SK-N-DZ (cell line): ENCODE measurements at places on chromosomes 16 and 17.

GRCh38 chr16:717450-718245 is 2.7 kb downstream of the METRN start:
- no peak for DNase-seq

GRCh38 chr17:882827-883585 is 96.6 kb downstream of the NXN start:
- DNase-seq = peak; percentile 58

- DNase-seq = no peak
Measured at GRCh38 chr17:48441231-48441711, 11.3 kb upstream of the SKAP1 start.

GRCh38 chr17:82962163-82962720 is 117.2 kb upstream of the METRNL start:
- no peak for DNase-seq

GRCh38 chr17:77441940-77442339 is 301.2 kb downstream of the SEC14L1 start:
- no peak for DNase-seq

DNA sequence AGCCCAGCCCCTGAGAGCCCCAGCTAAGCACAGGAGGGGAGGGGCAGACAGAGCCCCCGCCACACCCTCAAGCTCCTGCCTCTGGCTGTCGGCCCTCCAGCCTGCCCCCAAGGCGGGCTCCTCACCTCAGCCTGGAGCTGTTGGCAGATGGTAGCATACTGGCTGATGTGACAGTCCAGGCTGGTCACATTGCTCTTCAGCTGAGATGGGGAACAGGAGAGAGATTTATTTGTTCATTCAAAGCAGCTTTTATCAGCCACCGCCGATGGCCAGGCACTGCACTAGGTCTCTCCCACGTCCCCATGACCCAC is 14.8 kb downstream of the KIF18B start:
- no peak for DNase-seq

GRCh38 chr16:64627288-64627687 is 494.6 kb downstream of the CDH11 start:
- no peak for DNase-seq

- DNase-seq = peak; percentile 83
Measured at GRCh38 chr17:32275060-32276042, 9.7 kb downstream of the RHBDL3 start.

- DNase-seq = no peak
Measured at GRCh38 chr17:71527311-71527710, 593.5 kb upstream of the SOX9 start.

GRCh38 chr17:64572682-64573154 is 65.9 kb downstream of the CEP95 start:
- DNase-seq = no peak

DNA sequence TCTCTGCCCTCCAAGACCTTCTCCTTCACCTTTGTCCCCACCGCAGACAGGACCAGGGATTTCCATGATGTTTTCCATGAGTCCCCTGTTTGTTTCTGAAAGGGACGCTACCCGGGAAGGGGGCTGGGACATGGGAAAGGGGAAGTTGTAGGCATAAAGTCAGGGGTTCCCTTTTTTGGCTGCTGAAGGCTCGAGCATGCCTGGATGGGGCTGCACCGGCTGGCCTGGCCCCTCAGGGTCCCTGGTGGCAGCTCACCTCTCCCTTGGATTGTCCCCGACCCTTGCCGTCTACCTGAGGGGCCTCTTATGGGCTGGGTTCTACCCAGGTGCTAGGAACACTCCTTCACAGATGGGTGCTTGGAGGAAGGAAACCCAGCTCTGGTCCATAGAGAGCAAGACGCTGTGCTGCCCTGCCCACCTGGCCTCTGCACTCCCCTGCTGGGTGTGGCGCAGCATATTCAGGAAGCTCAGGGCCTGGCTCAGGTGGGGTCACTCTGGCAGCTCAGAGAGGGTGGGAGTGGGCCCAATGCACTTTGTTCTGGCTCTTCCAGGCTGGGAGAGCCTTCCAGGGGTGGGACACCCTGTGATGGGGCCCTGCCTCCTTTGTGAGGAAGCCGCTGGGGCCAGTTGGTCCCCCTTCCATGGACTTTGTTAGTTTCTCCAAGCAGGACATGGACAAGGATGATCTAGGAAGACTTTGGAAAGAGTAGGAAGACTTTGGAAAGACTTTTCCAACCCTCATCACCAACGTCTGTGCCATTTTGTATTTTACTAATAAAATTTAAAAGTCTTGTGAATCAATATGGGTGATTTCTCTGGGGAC is 12.2 kb downstream of the CX3CL1 start:
- no peak for DNase-seq

DNA sequence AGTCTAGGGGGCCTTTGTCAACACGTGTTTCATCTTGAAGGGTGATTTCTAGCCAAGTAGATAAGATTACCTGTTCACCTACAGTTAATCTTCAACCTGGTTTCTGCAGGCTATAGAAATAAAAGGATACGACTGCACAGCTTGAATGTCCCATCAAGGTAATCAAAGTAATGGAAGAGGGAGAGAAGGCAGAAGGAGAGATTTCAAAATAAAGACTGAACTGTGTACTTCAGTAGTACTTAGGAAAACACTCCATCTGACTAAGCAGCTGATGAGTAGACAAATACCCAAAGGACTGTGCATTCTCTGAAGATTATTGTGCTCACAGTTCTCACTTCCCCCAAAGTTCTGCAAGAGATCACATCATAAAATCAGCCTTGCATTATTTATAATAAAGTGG is 5.8 kb upstream of the RFFL start:
- DNase-seq = no peak

DNA sequence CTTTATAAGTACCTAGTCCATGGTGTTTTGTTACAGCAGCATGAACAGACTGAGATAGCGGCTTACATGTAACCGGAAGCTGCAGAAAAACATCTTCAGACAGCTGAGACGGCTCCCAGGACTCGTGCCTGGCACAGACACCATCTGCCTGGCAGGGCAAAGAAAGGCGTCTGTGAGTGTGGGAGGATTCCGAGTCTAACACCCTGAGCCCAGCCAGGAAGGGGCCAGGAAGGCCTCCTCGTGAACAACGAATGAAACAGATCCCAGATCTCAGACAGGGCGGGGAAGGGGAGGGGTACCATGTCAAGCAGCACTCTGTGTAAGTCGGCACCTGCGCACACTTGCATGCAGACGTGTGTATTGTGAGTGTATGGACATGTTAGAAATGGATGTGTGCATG is 4.4 kb upstream of the CSNK1D start:
- no peak for DNase-seq

DNA sequence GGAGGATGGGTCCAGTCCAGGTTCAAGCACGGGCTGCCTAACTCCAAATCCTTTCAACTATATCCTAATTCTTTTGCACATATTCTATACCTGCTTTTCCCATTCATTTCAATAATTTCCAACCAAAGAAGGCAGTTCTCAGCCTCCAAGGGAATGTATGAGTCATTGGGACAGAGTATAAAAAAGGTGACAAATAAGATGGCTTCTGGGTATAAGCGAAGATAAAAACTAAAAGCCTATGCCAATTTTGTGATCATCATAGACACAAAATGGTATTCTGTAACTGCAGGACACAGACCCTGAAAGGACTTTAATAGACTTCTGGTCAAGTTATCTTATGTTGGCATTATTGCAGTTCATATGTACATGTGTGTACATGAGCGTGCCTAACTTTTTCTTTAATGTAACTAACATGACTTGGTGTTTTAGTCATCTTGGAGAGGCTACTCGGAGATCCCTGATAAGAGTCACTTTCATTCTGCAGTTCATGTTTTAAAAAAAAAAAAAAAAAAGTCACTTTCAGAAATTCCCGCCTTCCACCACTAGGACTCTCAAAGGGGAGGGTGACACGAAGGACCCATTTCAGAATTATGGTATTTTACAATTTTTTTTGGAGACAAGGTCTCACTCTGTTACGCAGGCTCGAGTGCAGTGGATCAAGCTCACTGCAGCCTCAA is 17.3 kb downstream of the COG1 start:
- no peak for DNase-seq

DNA sequence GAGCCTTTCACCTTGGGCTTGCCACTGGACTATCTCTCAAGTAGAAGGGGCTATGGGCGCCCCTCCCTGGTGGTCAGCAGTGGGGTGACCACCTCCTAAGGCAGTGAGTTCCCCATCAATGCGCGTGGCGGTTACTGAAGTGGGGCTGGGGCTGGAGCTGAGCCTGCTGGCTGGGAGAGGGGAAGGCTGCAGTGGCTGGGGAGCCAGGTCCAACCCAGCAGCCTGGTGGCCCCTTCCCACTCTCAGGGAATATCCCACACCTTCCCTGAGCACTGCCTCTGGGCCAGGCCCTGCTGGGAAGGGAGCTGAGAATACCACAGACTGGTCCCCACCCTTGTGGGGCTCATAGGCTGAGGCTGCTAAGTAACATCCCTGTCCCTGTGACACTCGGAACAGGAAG is 19.8 kb upstream of the MPRIP start:
- no peak for DNase-seq

DNA sequence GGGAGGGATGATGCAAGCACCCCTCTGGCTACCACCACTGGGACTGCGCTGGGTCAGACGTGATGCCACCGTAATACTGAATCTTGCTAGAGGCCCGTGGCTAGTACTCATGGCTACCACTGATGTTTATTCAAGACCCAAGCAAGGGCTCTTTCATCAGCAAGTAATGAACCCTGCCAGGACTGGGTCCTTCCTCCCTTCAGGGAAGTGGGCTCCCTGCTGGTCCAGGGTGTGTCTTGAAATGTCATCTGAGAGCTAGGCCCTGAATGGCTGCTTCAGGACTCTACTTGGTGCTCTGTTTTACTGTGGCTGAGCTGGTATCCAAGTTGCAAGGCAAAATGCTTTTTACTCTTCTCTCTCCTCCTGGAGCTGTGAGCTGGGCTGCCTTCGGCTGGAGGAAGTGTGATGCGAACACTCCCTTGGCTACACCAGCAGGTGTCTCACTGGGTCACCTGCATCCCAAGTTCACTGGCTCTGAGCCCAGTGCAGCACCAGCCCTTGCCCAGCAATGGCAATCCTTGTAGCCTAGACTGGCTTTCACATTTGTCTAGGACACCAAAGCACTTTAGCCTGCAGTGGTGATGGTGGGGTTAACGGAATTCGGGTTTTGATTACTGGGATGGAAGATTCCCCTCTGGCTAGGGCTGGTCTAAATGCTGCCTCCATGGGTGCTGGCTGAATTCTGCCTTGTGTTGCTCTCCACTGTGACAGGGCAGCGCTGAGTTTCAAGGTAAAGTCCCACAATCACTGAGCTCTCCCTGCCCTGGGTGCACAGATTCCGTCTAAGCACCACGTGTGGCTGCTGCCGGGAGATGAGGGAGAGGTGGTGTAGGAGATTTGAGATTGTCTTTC is 98.6 kb downstream of the USP22 start:
- peak; percentile 18 for DNase-seq

DNA sequence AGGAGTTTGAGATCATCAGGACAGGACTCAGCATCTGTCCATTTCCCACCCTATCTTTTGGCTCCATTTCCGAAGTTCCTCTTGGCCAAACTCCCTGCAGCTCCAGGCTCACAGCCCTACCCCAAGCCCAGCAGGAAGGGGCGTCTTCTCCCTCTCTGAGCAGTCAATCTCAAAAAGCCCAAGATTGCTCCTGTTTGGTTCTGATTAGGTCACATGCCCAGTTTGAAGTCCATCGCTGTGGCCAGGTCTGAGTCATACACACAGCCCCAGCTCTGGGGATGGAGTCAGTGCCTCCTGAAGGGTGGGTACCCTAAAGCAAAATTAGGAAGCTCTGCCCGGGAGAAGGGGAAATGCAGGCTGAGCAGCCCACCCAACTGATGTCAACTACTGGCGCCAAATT is 23.9 kb downstream of the SNX20 start:
- no peak for DNase-seq

DNA sequence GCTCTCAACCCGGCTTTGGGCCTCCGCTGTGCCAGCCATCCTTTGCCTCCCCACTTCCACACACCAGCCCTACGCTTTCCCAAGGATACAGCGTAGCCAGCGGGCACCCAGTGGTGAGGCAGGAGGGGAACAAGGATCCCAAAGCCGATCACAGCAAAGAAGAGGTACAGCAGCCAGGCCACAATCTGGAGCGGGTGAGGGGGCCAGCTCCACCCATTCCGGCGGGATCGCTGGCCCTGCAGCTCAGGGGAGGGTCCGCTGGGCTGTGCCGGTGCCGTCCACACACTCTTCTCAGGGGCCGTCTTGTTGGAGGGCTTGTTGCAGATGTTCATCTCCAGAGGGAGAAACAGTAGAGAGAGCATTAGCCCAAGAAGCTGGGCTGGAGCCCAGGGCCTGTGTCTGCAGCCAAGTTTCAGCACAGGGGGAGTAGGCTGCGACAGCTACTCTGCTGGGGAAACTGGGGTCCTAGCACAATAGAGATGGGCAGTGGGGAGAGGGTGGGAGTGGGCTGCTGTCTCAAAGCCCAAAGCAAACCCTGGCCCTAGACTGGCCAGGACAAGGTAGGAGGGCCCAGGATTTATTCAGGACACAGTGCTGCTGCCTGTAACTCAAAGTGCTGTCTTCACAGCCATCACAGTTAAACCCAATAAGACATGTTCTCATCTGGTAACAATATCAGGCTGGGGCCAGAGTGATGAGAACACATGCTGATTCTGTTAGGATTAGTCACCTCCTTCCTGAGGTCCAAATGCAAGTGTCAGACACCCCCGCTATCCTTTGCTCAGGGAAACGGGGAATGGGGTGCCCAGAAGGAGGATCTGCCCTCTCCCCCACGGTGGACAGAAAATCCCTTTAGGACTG is 9.9 kb downstream of the ZDHHC1 start:
- DNase-seq = no peak

GRCh38 chr16:84042879-84043485 is 387 bp upstream of the SLC38A8 start:
- no peak for DNase-seq

DNA sequence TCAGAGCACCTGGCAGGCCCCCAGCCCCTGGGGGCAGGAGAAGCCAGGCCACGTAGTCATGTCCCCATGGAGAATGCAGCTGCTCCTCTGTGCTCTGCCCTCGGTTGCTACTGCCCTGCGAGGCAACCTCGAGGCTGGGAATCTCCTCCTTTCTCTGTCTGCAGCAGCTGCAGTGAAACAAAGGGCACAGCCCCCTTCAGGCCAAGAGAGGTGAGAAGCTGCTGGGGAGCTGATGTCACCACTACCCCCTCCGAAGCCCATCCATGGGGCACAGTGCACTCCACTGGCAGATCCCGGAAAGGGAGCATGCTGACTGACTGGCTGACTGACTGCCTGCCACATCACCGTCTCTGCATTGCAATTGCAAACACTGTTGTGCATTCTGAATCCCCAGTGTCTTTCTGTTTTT is 103.7 kb downstream of the GRIN2A start:
- DNase-seq = no peak

DNA sequence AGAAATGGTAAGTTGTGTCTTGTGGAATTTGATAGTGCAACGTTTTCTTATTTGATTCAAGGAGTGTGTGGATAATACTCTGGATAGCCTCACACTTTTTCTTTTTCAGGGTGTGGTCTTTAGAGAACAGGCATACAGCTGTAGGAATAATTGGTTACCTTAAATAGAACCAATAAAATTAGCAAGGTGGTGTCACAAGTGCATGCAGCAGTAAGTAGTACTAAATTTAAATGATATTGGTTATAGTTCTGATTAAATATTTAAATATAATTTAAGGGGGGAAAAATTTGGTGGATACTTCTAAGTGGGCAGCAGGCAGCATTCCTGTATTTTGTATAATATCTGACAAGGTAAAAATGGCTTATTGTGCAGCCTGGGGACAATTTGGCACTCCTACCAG is 3.7 kb downstream of the HAPSTR1 start:
- DNase-seq = no peak
